Inflammatory macrophage treated with lipopolysaccharide for 1 hour (primary cell): ENCODE measurements at places on chromosomes 11 and 22.

GRCh38 chr22:25364736-25365241, 145.3 kb downstream of the CRYBB2 start:
- no peak for DNase-seq

DNA sequence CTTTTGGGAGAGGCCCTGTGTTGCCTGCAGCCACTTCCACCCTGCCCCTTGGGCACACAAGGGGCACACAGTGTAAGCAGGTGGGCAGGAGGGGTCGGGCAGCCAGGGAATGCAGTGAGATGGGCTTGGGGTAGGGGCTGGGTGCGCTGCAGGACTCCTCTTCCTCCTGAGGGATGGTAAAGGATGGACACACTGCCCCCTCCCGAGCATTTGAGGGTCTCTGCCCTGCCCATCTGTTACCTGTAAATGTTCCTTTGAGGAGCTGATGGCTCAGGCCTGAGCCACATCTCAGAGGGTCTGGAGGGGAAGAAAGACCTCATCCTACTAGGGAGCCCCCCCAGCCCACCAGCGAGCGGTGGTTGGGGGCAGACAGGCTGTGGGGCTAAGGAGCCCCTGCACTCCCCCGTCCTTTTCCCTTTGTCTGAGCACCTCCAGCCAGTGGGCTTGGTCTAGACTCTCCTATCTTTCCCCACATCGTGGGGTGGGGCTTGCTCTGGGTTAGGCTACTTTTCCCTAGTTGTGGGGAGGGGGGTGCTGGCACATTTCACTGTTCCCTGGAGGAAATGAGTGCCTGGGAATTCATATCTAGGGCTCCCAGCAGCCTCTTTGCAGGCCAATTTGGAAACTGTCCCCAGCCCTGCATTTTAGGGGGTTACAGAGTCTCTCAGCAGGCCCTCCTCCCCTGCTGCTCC, 1.7 kb upstream of the TSSC4 start:
- DNase-seq = no peak

- no peak for DNase-seq
Observed at GRCh38 chr22:38282397-38282796, 9.6 kb upstream of the TMEM184B start.

DNA sequence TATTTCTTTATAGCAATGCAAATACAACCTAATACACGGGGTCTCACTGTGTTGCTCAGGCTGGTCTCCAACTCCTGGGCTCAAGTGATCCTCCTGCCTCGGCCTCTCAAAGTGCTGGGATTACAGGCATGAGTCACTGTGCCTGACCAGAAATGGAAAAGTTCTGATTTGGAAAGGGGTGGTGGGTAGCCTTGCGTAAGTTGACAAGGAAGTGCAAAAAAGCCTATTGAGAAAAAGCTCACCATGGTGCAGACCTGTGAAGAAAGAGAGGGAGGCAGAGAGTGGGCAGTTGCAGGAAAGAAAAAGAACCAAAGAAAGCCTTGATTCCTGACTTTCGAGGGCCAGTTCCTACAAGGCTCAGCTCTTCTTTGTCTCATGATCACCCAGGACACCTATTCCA, 27.1 kb downstream of the AGBL2 start:
- peak; percentile 44 for DNase-seq

DNA sequence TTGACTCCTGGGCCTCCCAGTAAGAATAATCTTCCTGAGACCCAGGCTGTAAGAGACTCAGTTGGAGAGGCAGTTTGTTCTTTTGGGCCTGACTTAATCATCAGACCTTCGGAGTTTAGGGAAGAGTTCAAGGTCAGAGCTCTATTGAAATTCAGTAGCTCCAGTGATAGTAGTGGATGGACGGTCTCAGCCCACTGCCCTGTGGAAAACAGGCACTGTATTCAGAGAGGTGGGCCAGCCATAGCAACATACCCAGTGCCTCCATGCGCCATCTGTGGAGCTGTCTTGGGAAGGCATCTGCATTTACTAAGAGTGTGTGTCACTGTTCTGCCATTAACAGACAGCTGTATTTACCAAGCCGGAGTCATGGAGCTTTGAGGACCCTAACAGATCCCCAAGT, 2.9 kb downstream of the SMARCB1 start:
- DNase-seq = no peak

- no peak for DNase-seq
Observed at GRCh38 chr11:75394085-75394840, 5.1 kb upstream of the RPS3 start.

DNA sequence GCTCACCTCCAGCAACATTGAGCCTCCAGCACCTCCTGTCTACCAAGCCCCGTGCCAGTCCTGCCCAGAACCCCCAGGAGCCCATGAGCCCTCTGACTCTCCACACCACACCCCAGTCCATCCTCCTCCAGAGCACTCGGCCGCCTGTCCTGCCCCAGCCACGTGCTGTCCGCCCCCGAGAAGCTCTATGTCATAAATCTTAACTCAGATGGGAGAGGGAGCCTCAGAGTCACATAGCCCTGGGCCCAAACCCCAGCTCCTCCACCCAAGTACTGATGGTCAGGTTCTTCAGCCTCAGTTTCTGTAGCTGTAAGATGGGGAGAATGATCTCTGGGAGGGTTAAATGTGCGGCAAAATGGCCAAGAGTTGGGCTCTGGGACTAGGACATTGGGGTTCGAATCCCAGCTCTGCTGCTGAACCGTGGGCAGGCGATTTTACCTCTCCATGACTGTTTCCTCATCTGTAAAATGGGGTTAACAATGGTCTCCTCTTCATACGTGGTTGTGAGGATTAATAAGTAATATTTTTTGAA, 27.8 kb downstream of the CYTH4 start:
- DNase-seq = peak; percentile 76

- no peak for DNase-seq
Observed at GRCh38 chr11:7931168-7931567, at the start of gene OR10A6. OR10A6 (minus strand) TSS chr11:7931268; CDS start chr11:7928662, 2,606 bp downstream.

- DNase-seq = no peak
Observed at GRCh38 chr22:23888615-23889401, 5.4 kb upstream of the MIF start.

DNA sequence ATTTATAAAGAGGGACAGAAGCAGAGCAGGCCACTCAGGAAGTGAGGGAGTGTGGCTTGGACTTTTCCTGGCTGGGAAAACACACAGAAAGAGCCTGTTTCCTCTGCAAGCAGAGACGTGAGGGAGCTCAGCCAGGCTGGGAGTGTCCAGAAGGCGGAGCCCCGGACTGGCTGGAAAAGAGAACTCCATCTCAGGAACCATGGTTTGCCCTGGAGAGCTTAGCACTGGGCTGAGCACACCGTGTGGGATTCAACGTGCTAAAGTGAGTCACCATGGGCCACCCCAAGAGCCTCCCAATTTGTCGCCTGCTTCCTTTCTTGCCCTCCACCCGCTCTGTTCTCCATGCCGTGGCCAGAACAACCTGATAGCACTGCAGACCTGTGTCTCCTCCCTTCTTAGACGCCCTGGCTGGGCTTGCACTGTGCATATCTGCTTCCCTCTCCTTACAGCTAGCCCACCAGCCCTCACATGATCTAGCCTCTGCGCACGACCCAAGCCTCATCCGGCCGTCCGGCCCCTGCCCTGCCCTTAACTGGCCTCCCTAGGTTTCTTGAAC, 51.8 kb downstream of the GALNT18 start:
- peak; percentile 29 for DNase-seq

GRCh38 chr11:126924376-126925040, 76.1 kb downstream of the KIRREL3 start:
- no peak for DNase-seq

GRCh38 chr22:17910561-17911311, 113.6 kb downstream of the MICAL3 start:
- peak; percentile 4 for DNase-seq

DNA sequence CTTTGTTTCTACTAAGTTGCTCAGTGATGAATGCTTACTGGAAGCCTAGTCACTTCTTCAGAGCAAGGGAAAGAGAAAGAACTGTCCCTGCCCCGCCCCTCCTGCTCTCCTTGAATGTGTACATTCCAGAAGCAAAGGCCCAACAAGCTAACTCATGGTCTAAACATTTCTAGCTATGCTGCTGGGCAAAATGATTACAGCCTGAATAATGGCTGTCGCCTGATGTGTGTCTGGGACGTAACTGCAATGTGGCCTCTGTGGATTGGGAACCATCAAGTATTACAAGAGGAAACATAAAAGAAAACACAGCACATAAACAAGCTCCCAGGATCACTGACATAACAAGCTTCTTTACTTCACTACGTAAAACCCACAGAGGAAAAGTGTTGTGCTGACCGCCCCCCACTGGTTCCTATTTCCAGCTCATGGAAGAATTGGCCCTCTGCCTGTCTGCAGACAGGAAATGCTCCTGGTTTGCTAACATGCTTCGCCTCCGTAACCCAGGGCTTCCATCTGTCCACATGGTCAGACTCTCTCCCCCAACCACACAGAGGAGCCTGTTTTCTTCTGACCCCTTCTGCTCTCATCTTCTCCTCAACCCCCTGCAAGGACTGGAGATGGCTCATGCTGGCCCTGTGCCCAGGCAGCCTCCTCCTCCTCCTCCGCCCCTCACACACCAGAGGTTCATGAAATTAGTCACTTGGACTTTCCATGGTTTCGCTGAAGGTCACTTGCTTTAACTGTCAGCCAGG, 187.2 kb downstream of the MAML2 start:
- peak; percentile 99 for DNase-seq

DNA sequence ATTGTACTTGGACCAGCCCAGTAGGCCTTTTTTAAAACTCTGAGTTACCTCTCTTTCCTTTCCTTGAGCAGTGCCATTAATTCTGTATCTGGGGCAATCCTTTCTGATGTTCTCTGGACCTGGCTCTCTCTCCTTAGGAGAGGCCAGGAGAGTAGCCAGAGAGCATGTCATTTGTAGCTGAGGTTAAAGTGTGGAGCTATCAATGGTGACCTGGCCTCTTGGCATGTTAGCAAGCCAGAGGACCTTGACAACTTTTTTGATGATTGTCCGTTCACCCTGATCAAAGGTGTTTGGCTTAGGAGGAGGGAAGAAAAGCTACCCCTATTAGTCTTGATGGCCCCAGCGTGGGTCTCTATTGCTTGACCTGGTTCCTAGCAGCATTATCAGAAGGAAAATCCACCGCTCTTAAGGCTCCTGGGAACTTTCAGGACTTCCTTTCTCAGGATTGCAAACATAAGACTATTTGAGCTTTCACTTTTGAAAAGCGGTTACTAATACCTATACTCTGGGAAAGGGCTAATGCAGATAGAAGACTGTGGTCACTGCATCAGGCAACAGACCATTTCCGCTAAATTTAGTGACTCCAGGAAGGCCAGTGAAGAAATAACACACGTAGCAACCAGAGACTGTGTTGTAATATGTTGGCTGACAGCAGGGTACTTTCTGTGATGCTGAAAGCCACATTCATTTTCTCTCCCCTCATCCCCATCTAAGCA, 18.2 kb downstream of the LIMK2 start:
- DNase-seq = peak; percentile 95

DNA sequence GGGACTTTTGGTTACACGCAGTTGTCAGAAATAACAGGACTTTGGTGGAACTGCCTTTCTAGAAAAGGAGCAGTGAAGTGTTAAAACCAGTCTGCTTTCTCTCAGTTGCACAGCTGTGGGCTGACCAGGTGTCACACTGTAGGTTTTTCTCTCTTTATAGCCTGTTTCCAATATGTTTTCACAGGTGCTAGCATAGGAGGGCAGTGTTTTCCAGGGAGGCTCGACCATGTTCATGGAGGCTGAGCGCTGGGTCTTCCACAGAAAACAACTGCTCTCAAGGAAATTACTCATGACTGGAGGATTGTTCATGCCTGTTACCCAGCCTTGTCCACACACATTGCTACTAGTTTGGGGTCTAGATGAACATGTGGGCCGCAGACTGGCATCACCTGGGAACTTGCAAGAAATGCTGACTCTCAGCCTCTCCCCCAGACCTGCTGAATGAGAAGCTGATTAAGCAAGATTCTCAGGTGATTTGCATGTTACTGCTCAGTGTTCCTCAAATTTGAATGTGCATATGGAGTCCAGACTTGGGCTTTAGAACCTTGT, 157.7 kb downstream of the MAML2 start:
- DNase-seq = no peak

DNA sequence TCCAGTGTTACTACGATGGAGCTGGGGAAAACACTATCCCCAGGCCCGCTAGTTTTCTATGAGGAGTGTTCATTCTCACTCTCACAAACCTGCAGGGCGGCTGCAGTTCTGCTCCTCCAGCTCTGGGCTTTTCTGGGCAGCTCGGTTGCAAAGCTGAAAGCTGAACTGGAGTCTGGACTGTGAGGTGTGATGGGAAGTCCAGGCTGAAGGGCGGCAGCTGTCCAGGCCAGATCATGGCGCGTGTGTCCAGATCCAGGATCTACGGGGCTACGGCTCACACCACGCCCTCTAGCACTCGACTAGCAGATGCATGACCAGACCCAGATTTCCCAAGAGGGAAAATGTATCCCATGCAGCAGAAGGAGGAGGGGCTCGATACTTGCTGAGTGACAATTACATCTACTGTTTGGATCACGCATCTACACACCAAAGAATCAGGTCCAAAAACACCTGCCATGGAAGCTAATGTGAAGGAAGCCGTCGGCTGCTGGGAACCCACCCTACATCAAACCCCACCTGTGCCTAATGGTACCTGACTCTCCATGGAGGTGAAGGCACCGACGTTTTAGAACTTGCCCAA, 555.0 kb downstream of the BRD1 start:
- DNase-seq = no peak

GRCh38 chr22:17629641-17630040, 1.1 kb upstream of the ATP6V1E1 start:
- DNase-seq = peak; percentile 84

GRCh38 chr22:25357606-25358420, 138.4 kb downstream of the CRYBB2 start:
- DNase-seq = no peak

GRCh38 chr22:38012604-38013072, 28.3 kb upstream of the SOX10 start:
- no peak for DNase-seq

DNA sequence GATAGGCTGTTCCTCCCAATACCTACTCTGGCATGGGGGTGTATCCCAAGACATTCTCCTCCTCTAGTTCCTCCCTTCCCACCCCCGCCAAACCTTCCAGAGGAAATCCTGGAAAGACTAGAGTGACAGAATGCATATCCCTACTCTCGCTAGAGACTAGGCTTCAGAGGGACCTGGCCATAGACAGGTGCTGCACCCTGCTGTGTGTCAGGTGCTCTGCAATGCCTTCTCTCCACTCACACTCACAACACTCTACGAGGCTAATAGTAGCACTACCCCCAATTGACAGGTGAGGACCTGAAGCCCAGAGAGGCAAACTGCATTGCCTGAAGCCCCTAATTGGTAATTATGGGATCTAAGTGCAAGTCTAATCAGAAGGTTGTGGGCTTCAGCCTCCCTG, 46.2 kb upstream of the LMO1 start:
- no peak for DNase-seq

DNA sequence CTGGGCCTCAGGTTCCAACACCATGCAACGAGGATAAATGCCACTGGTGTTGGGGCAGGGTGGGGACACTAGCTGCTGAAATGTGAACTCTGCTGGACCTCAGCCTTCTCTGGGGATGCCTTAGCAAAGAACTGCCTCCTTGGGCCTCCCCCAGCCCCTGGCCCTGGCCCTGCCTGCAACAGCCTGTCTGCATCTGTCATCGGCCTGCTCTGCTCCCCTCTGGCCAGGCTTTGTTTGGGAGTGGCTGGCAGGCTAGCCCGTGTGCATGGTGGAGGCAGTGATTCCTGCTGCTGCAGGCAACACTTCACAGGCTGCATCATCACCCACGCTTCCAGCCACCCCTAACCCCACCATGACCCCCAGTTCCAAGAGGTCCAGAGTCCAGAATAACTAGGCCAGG, 11.5 kb upstream of the MYOD1 start:
- no peak for DNase-seq
